ENCODE measurements at places on chromosomes 1 and 21. TPM values are rescaled to one million over a fixed set of nuclear protein-coding genes. Genes with fewer than 3 reads are reported as not detected.
A peak's percentile ranks its signal among the peaks of the same experiment; 100 is the strongest.

DNA sequence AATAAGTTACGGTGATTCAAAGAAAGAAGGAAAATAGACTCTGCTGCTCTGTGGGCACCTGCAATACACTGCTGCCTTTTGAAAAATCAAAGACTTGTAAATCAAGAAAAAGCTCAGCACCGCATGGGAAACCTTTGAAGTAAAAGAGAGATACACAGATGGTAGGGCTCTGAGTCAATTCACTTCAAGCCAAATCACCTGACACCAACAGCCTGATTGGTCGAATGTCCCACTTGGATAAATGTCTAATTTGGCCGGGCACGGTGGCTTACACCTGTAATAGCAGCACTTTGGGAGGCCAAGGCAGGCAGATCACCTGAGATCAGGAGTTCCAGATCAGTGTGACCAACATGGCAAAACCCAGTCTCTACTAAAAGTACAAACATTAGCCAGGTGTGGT, 19.2 kb upstream of the RCAN3 start:
- H3K27ac ChIP-seq = no peak overlapping the region
- peaks cover 9% of the 10 kb centered on the region for H3K27me3 ChIP-seq
- H3K36me3 ChIP-seq = no peaks in the 10 kb centered on the region
- H3K4me3 ChIP-seq = no peak overlapping the region

- no peak overlapping the region for H3K27ac ChIP-seq
- no peaks in the 10 kb centered on the region for H3K4me1 ChIP-seq
- no peak overlapping the region for H3K4me3 ChIP-seq
Measured at GRCh38 chr1:218305472-218306064, 20.5 kb downstream of the RRP15 start.

- no peak for DNase-seq
- no peaks in the 10 kb centered on the region for H3K4me1 ChIP-seq
- no peaks in the 10 kb centered on the region for H3K36me3 ChIP-seq
- H3K4me3 ChIP-seq = no peak overlapping the region
- no peaks in the 10 kb centered on the region for H3K27me3 ChIP-seq
- no peak overlapping the region for H3K27ac ChIP-seq
Measured at GRCh38 chr1:74811436-74812179, 78.7 kb downstream of the TYW3 start.

DNA sequence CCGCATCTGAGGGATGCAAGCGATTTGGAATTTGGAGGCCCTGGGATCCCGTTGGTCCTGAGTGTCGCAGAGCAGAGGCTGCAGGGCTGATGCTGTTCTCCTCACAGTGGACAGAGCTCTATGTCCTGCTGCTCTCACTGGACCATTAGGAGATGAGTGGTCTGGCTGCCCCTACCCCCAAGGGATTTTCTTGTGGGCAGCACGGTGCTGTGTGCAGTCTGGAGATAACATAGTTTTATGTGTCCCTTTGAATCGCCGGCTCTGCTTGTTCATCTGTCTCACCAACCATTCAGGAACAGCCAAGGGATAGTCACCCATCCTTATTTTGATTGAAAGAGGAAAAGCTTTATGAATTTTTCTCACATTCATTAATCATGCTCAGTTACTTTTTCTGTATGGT, 49.9 kb downstream of the CHRM3 start:
- H3K27ac ChIP-seq = no peak overlapping the region
- no peaks in the 10 kb centered on the region for H3K36me3 ChIP-seq
- no peak for DNase-seq
- H3K4me1 ChIP-seq = no peaks in the 10 kb centered on the region

- H3K36me3 ChIP-seq = no peaks in the 10 kb centered on the region
- no peak overlapping the region for H3K27ac ChIP-seq
- H3K27me3 ChIP-seq = no peaks in the 10 kb centered on the region
- H3K4me3 ChIP-seq = no peak overlapping the region
- H3K4me1 ChIP-seq = peaks cover 43% of the 10 kb centered on the region
Measured at GRCh38 chr1:13769212-13769611, 69.2 kb downstream of the PRDM2 start.

- no peaks in the 10 kb centered on the region for H3K27me3 ChIP-seq
- H3K27ac ChIP-seq = peak overlapping the region; percentile 69
Measured at GRCh38 chr1:844472-845026, 79.2 kb upstream of the SAMD11 start.

GRCh38 chr1:47395433-47395832, 20.7 kb upstream of the FOXE3 start:
- no peaks in the 10 kb centered on the region for H3K36me3 ChIP-seq
- no peak for DNase-seq
- peaks cover 7% of the 10 kb centered on the region for H3K27me3 ChIP-seq
- no peak overlapping the region for H3K27ac ChIP-seq

DNA sequence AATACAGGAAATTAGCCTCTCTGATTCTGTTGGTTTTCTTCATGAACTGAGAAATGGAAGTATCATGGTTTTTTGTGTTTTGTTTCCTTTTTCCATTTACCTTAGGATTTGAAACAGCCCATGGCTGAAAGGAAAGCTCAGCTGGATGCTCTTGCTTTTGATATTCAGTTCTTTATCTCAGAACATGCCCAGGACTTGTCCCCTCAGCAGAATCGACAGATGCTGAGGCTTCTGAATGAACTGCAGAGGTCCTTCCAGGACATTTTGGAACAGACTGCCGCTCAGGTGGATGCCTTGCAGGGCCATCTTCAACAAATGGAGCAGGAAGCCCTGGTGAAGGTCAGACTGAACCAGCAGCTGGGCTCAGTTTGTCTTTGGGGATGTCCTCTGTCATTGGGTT, 142.4 kb downstream of the MACF1 start:
- H3K27ac ChIP-seq = peak overlapping the region; percentile 37
- H3K36me3 ChIP-seq = peaks cover 39% of the 10 kb centered on the region
- no peak for DNase-seq
- H3K27me3 ChIP-seq = no peaks in the 10 kb centered on the region
- H3K4me1 ChIP-seq = no peaks in the 10 kb centered on the region
- no peak overlapping the region for H3K4me3 ChIP-seq

Gene PODN
- not detected for total RNA-seq

DNA sequence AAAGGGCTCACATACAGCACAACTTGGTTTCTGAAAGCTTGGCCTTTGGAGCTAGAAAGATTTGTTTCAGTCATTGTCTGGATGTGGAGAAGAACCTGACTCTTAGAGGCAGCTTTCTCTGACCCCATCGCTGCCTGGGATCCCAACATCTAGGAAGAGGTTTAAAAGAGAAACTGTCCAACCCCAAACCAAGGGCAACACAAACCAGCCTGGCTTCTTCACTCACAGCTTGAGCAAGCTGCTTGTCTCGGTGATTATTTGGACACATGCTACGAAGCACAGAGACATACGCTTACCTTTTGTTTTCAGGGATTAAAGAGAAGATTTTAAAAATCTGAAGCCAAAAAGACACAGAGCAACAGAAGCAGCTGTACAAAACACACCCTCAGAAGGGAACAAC, 109.8 kb downstream of the ETS2 start:
- DNase-seq = no peak
- H3K27me3 ChIP-seq = peaks cover 16% of the 10 kb centered on the region
- H3K4me1 ChIP-seq = no peaks in the 10 kb centered on the region
- no peaks in the 10 kb centered on the region for H3K36me3 ChIP-seq

Gene RAVER2
- total RNA-seq = 1.6 TPM

DNA sequence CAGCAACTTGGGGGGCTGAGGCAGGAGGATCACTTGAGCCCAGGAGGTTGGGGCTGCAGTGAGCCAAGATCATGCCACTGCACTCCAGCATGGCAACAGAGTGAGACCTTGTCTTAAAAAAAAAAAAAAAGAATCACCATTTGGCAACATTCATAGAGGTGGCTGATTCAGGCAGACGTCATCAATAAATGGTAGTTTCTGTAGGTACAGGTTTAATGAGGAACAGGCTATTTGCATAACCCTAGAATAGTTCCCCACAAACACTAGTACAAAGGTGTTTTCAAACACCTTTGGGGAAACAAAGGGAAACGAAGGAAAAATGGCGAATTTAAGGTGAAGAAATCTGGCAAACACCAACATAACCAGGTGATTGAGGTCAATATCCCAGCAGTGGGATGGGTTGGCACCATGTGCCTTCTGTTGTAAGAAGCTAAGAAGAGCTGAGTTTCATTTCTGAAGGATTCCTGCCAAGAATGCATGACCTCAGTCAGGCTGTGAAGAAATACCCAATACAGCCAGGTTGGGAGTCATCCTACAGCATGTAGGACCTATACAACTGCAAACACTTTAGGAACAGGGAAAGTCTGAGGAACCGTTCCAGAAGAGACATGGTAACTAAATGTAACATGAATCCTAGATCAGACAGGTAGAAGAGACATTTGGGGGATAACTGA, 5.6 kb downstream of the LPAR3 start:
- peaks cover 25% of the 10 kb centered on the region for H3K27me3 ChIP-seq
- H3K36me3 ChIP-seq = no peaks in the 10 kb centered on the region
- H3K4me3 ChIP-seq = no peak overlapping the region
- no peaks in the 10 kb centered on the region for H3K4me1 ChIP-seq
- DNase-seq = no peak

Gene MNDA
- total RNA-seq = not detected

DNA sequence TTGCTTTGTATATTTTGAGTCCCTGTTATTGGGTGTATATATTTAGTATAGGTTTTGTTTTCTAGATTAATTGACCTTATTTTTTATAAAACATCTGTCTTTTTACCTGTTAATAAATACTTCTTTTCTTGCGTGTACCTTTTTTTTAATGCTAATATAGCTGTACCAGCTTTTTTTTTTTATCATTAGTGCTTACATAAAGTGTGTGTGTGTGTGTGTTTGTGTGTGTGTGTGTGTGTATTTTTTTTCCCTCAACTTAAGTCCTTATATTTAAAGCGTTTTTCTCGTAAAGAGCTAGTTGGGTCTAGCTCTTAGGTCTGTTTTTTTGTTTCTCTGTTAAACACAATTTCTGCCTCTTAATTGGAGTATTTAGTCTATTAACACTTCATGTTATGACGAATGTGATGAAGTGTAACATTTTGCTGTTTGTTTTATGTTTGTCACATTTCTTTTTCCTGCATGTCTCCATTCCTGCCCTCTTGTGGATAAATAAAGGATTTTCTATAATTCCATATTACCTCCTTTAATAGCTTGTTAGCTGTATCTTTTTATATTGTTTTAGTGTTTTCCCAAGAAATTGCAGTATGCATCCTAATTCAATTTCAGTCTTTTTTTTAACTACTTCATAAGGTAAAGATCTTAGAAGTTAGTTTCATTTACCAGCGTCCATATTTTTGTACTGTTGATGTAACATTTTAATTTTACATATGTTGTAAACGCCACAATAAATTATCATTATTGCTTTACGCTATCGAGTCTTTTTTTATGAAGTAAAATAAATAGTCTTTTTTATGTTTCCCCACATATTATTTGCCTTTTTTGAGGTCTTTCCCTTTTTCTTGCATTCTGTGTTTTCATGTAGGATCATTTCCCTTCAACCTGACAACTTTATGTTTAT, 4.3 kb downstream of the PRMT2 start:
- peaks cover 20% of the 10 kb centered on the region for H3K36me3 ChIP-seq
- peak overlapping the region; percentile 94 for H3K4me3 ChIP-seq
- peak overlapping the region; percentile 91 for H3K27ac ChIP-seq
- H3K4me1 ChIP-seq = peaks cover 54% of the 10 kb centered on the region
- no peak for DNase-seq

Gene C1orf115
- 0.14 TPM for total RNA-seq

GRCh38 chr1:209486861-209487593, 96.5 kb upstream of the CAMK1G start:
- H3K27ac ChIP-seq = no peak overlapping the region
- no peak overlapping the region for H3K4me3 ChIP-seq
- no peaks in the 10 kb centered on the region for H3K4me1 ChIP-seq
- DNase-seq = no peak
- H3K36me3 ChIP-seq = no peaks in the 10 kb centered on the region

Gene AMIGO1
- total RNA-seq = 0.90 TPM

GRCh38 chr1:87299661-87300060, 29.0 kb upstream of the LMO4 start:
- peaks cover 7% of the 10 kb centered on the region for H3K4me1 ChIP-seq
- no peaks in the 10 kb centered on the region for H3K36me3 ChIP-seq
- H3K27me3 ChIP-seq = no peaks in the 10 kb centered on the region
- DNase-seq = no peak
- no peak overlapping the region for H3K4me3 ChIP-seq
- no peak overlapping the region for H3K27ac ChIP-seq

- H3K4me3 ChIP-seq = no peak overlapping the region
- no peak for DNase-seq
- H3K27me3 ChIP-seq = peaks cover 8% of the 10 kb centered on the region
- no peaks in the 10 kb centered on the region for H3K4me1 ChIP-seq
Measured at GRCh38 chr1:56461158-56462127, 117.9 kb downstream of the PLPP3 start.

- no peak for DNase-seq
- peak overlapping the region; percentile 34 for H3K27ac ChIP-seq
- peaks cover 12% of the 10 kb centered on the region for H3K27me3 ChIP-seq
- no peak overlapping the region for H3K4me3 ChIP-seq
- H3K36me3 ChIP-seq = peaks cover 6% of the 10 kb centered on the region
Measured at GRCh38 chr1:247212627-247213617, 41.1 kb upstream of the ZNF124 start.

- no peaks in the 10 kb centered on the region for H3K4me1 ChIP-seq
- H3K27me3 ChIP-seq = no peaks in the 10 kb centered on the region
- H3K27ac ChIP-seq = no peak overlapping the region
- no peak for DNase-seq
Measured at GRCh38 chr1:3522112-3522511, 67.6 kb downstream of the ARHGEF16 start.

GRCh38 chr21:39096754-39097153, 86.5 kb downstream of the PSMG1 start:
- H3K27ac ChIP-seq = no peak overlapping the region
- no peak overlapping the region for H3K4me3 ChIP-seq
- no peaks in the 10 kb centered on the region for H3K4me1 ChIP-seq
- no peaks in the 10 kb centered on the region for H3K36me3 ChIP-seq
- H3K27me3 ChIP-seq = peaks cover 6% of the 10 kb centered on the region

GRCh38 chr1:245654460-245655050, 499.8 kb downstream of the KIF26B start:
- H3K36me3 ChIP-seq = no peaks in the 10 kb centered on the region
- peaks cover 3% of the 10 kb centered on the region for H3K4me1 ChIP-seq
- peaks cover 2% of the 10 kb centered on the region for H3K27me3 ChIP-seq
- H3K4me3 ChIP-seq = no peak overlapping the region
- H3K27ac ChIP-seq = no peak overlapping the region

Gene RYR2
- total RNA-seq = 0.05 TPM

DNA sequence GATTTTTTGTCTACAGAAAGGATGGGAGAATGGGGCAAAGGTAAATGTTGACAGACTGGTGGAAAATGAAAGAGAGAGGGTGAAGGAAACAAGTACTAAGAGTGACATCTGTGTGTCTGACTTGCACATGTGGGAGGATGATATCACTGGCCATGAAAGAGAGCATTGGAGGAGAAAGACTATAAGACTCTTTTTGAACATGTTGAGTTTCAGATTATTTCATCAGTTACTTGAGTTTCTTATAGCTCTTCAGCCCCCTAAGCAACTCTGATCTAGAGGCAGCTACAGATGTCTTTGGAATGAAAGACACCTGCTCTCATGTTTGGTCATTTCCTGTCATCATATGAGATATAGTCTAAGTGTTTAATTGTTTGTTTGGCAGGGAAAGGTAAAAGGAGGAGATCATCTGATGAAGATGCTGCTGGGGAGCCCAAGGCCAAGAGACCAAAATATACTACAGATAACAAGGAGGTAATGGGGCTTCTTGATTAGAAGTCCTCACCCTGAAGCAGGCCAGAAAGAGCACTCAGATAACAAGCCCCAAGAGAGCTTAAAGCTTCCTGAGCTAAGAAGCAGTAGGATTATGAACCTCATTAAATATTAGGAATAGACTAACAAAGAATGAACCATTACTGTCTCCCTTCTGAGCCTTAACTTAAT, 4.5 kb downstream of the POLR3C start:
- H3K4me3 ChIP-seq = no peak overlapping the region
- H3K27me3 ChIP-seq = no peaks in the 10 kb centered on the region
- peaks cover 53% of the 10 kb centered on the region for H3K36me3 ChIP-seq
- DNase-seq = no peak

GRCh38 chr1:206935491-206936067, 10.7 kb downstream of the PIGR start:
- H3K36me3 ChIP-seq = no peaks in the 10 kb centered on the region
- H3K27ac ChIP-seq = no peak overlapping the region
- H3K4me1 ChIP-seq = peaks cover 8% of the 10 kb centered on the region
- H3K27me3 ChIP-seq = no peaks in the 10 kb centered on the region

All from natural killer cell treated with Interleukin-12 subunit alpha and Interleukin-12 subunit beta and Interleukin-15 and Interleukin-18, amount 100 ng/mL, for 72 hours (primary cell).